ENCODE measurements at places on chromosomes 13 and 19. TPM values are rescaled to one million over a fixed set of nuclear protein-coding genes. Genes with fewer than 3 reads are reported as not detected.

Gene C13orf42
- total RNA-seq, result not detected

Gene ZNF491
- 1.5 TPM for total RNA-seq

Gene DNASE2
- total RNA-seq, result 15.6 TPM

Gene COL5A3
- under 0.01 TPM for total RNA-seq

Gene ZNF235
- total RNA-seq, result 2.9 TPM

Gene MEGF8
- 16.3 TPM for total RNA-seq

Gene AMH
- 0.97 TPM for total RNA-seq

Gene TTC9B
- not detected for total RNA-seq

Data from epithelial cell of umbilical artery (primary cell).